ENCODE measurements at places on chromosomes 16 and 17.

DNA sequence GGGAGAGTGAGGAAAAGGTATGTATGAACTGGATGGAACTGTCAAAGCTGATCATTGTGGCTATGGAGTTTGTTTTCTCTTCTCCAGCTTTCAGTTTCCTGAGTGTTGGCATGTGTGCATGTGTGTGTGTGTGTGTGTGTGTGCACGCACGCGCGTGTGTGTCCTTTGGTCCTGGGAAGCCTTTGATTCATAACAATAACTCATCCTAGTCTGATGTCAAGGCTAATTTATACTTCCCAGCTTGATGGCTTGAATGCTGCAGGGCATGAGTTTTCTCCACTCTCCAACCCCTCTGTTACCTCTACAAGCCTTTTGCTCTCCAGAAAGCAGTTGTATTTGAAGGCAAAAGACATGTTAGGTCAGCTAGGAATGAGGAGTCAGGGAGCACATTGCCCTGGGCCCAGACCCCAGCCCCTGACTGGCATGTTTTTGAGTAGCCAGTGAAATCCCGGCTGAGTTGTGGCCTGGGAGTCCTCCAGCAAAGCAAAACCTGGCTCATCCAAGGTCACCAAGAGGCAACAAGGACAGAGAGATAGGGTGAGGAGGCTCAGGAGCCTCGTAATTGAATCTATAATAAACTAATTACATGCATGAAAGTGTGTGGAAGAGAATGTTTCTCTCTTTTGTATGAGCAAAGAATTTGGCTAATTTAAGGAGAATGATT, 8.9 kb upstream of the CDC42EP4 start:
- no peak for DNase-seq

- DNase-seq = no peak
These were observed 53.1 kb upstream of the ATP2A3 start for GRCh38 chr17:4017377-4017776.

- no peak for DNase-seq
These were observed 17.2 kb downstream of the C16orf86 start for GRCh38 chr16:67683767-67684166.

DNA sequence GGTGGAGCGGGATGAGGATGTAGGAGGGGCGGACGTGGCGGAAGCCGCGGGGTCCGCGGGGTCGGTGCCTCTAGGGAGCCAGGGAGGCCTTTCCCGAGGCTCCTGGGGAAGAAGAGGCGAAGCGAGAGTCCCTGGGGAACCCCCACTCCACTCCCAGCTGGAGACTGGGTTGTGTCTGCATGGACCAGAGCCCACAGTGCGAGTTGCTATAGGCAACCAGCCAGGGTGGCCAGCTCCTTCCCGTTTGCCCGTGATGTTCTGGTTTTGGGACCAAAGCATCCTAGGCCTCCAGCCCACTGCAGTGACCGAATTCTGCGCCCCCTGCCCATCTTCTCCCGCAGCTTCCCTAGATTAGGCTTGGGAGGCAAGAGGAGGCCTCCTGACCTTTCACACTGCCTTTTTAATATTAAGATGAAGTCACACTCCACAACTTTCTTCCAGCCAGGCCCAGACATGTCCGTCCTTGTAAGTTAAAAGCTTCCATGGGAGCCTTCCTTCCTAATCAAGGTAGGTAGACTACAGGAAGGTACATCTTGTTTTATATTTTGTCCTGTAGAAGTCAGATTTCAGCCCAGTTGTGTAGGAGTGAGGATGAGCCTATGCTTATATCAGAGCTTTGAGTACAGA, 469 bp downstream of the AMZ2 start:
- peak; percentile 71 for DNase-seq

DNA sequence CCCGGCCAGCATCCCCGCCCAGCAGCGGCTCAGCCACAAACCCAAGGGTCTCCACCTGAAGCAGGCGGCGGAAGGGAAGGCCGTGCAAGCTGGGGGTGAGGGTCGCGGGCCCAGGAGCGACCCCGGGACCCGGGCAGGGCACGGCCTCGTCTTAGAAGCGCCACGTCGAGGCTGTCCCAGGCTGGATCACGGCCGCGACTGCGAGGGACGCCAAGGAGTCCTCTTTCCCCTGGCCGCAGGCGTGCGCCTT, 538 bp upstream of the CCNF start:
- no peak for DNase-seq

- DNase-seq = no peak
These were observed 33.2 kb upstream of the PLCG2 start for GRCh38 chr16:81745704-81746558.

GRCh38 chr16:74903120-74903519, 81.8 kb downstream of the WDR59 start:
- DNase-seq = no peak

GRCh38 chr17:43979011-43979410, 25.3 kb upstream of the PYY start:
- DNase-seq = no peak

DNA sequence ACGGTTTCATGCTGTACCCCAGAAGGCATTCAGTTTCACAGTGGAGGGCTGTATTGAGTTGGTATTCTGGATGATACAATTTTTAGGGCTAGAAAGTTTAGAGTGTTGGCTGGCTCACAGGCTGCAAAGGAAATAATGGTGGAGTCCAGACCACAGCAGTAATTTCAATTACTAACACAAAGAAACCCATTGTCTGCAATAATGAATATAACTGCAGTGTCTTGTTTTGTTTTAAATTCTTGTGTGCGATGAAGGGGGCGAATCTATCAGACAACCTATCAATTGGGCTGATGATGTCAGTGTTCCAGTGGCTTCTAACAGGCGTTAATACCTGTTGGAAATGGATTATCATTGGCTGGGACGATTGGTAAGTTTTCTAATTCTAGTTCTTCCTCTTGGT, 1.5 kb downstream of the SP2 start:
- no peak for DNase-seq

- no peak for DNase-seq
These were observed 5.4 kb upstream of the SLC5A2 start for GRCh38 chr16:31477220-31478216.

GRCh38 chr17:1488826-1489270, 3.6 kb downstream of the MYO1C start:
- no peak for DNase-seq

DNA sequence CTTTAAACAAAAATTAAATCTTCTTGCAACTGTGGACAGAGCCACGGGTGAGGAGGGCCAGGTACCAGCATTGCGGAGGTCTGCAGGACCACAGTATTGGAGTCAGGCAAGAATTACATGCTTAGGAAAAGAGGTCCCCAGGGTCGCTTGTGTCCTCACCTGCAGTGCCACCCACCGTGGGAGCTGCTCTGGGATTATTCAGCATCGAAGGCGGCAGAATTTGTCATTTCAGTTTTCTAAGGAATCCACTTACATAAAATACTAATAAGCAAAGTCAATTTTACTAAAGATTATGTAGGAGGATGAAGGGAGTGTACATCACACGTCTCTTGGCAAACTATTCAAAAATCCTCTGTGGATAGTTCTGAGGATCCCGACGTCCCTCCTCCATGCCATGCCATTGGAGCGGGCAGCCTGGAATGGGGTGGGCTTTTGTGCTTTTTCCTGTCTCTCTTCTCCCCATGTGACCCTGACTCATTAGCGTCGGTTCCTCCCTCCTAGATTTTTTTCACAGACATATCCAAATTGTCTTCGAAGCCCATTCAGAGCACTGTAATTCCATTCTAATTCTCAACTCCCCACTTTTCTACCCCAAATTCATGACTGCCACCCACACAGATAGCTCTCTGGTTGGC, 3.0 kb upstream of the PIK3R6 start:
- no peak for DNase-seq

- no peak for DNase-seq
These were observed 11.5 kb upstream of the TMEM132E start for GRCh38 chr17:34567691-34568465.
